ENCODE measurements at places on chromosomes 2 and 18.
A peak's percentile ranks its signal among the peaks of the same experiment; 100 is the strongest.

- DNase-seq, result no peak
Observed at GRCh38 chr2:16179701-16180416, 239.5 kb downstream of the MYCN start.

GRCh38 chr18:71808616-71809015 lies 735.5 kb downstream of the CBLN2 start:
- no peak for DNase-seq

GRCh38 chr2:19362094-19362754 lies 3.8 kb upstream of the OSR1 start:
- peak; percentile 37 for DNase-seq

- DNase-seq, result no peak
Observed at GRCh38 chr2:62340994-62341484, 145.1 kb downstream of the B3GNT2 start.

GRCh38 chr2:236705295-236706105 lies 135.9 kb downstream of the ACKR3 start:
- no peak for DNase-seq

All from CD4-positive, alpha-beta T cell treated with Interleukin-6 at 100 ng/mL for 8 hours (primary cell).